HFFc6 (cell line): ENCODE measurements at places on chromosomes 5 and 9.

DNA sequence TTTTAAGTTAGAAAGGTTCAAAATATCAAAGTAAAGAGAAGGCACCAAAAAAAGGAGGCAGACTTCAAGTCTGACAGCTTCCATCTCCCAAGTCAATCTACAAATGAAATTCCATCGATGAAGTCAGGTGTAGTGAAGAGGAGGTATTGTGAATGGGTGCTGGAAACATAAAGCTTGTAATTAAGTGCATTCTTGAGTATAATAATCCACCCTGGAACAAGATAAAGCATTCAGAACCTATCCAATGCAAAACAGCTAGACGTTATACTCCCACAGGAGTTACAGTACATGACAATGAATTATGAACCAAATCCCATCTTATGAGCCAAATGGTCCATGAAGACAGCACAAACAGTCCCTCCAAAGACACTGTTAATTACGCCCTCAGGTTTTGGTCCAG lies 22.3 kb downstream of the BNC2 start:
- no peak for DNase-seq

- DNase-seq: no peak
Measured at GRCh38 chr5:178327931-178328711, 95.5 kb upstream of the PHYKPL start.

DNA sequence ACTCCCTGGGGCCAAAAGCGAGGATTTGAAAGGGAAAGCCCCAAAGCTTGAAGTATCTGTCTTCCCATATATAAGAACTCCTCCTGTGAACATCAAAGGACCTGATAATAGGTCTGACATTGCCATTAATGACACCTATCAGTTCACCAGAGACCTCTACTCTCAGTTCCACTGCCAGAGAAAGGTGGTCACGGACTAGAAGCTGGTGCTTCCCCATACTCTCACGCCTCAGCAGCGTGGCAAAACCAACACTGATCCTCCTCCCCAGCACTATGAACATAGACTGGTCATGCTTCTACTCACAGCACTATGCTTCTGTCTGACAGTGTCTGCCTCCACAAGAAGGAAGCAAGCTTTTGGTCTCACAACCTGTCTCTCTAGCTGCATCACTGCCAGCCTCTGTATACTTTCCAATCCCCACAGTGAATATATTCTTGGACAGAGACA lies 37.9 kb downstream of the NRG2 start:
- DNase-seq: no peak

GRCh38 chr5:140328036-140328764 lies 18.2 kb downstream of the HBEGF start:
- DNase-seq: no peak

- DNase-seq: peak; percentile 83
Measured at GRCh38 chr9:3768712-3769457, 243.1 kb upstream of the RFX3 start.

DNA sequence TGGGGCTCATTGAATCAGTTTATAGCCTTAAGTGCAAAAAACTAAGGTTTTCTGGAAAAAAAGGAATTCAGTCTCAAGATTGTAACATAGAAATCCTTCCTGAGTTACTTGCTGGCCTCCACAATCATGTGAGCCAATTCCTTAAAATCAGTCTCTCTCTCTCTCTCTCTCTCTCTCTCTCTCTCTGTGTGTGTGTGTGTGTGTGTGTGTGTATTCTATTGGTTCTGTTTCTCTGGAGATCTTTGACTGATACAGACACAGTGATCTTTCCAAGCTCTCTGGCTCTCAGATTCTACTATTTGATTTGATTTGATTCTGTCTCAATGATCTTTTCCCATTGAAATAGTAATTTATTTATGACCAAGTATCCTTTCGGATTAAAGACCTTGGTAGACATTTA lies 74.6 kb downstream of the CFAP95 start:
- DNase-seq: no peak

DNA sequence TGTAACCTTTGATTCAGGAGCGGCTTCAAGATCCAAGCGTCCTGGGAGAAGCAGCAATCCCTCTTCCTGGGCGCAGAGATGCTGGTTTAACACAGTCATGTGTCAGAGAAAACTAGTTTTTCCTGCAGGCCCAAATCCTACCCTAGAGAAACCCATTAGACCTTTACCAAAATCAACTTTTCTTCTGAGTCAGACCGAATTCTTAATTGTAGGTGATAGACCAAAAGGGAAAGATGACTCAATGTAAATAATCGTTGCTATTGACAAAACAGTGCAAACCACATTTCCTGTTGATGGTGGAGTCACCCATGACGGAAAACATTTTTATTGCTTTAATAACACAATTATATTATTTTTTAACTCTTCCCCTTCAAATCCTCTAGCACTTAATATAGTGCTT lies 40.1 kb downstream of the SLC1A1 start:
- peak; percentile 22 for DNase-seq

DNA sequence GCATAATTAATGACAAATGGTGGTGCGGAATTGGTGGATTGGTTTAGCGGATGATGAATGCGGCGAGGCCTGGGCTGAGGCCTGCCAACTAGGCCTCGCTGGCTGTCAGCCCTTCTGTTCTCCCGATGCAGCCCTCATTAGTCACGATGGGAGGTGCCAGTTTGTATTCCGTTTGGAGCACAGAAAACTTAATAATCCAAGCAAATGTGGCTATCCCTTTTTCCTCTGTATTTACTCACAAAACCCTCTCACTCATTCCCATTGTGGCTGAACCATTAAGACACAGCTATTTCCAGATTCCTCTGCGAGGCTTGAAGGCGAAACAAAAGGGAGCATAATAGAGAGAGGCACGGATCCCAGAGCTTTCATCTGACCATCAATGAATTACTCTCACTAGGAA lies 114.3 kb downstream of the MVB12B start:
- peak; percentile 5 for DNase-seq

DNA sequence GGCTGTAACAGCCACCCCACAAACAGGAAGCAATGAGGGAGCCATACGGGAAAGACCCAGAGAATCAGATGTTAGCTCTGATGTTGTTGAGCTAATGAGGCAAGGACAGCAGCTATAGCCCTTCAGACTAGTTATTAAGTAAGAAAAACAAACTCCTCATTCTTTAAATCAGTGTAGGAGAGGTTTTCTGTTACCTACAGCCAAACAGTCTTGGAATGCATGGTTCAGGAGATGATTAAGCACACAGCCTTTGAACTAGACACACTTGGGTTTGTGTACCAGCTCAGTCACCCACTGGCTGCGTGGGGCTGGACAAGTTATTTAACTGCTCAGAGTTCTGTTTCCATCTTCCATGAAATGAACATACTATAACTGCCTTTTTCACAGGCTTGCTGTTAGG lies 68.1 kb downstream of the SPOCK1 start:
- no peak for DNase-seq
